Aorta (tissue), 5 donors: ENCODE measurements at places on chromosomes 3 and 15.

DNA sequence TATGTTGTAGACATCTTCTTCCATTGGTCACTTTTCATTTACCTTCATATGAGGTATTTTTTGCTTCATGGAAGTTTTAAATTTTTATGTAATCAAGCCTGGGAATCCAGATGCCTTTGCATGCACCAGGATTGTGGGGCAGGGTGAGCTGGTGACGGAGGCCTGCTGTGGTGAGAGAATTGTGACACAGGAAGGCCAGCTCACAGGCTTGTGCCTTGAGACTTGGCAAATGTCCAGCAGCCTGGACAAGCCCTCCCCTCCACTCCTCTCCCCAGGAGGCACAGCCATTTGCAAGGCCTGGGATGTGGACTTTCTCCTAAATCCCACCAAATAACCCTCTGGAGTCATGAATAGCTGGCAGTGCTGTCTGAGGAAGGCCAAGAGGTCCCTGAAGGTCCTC lies 67.4 kb downstream of the RHCG start:
- DNase-seq, result no peak

DNA sequence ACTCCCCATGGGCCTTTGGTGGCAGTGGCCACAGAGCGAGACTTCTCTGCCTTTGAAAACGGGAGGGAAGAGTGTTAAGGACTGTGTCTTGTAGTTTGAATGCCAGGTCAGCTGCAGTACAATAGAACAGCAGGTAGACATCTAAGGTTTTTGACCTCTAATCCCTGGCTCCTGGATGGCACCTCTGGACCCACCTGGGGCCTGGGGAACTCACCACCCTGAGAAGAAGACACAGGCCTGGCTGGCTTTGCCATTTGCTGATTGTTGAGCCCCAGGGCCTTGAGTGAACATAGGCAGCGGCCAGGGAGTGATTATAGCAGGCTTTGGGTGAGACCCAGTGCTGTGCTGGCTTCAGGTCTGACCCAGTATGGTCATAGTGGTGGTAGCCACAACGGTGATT lies 66.4 kb downstream of the ZMAT3 start:
- no peak for DNase-seq

GRCh38 chr3:137116619-137117018 lies 158.8 kb downstream of the IL20RB start:
- DNase-seq, result no peak

DNA sequence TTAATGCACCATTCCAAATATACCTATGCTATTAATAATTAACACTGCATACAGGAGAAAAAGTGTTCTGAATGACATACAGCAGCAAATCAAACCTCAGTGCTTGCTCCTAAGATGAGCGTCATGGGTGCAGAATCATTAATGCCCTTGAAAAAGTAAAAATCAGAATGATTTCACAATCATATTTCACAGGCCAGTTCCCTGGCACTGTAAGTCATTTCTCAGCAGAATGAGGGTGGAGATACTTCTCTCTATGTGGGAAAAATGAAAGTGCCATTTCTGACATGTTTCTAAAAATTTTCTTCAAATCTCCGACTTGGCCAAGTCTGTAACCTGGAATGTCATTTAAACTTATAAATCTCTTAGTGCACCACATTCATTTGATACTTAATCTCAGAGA lies 549.8 kb upstream of the AGTR1 start:
- no peak for DNase-seq

- no peak for DNase-seq
Observed at GRCh38 chr3:20322085-20322484, 136.1 kb upstream of the SGO1 start.

DNA sequence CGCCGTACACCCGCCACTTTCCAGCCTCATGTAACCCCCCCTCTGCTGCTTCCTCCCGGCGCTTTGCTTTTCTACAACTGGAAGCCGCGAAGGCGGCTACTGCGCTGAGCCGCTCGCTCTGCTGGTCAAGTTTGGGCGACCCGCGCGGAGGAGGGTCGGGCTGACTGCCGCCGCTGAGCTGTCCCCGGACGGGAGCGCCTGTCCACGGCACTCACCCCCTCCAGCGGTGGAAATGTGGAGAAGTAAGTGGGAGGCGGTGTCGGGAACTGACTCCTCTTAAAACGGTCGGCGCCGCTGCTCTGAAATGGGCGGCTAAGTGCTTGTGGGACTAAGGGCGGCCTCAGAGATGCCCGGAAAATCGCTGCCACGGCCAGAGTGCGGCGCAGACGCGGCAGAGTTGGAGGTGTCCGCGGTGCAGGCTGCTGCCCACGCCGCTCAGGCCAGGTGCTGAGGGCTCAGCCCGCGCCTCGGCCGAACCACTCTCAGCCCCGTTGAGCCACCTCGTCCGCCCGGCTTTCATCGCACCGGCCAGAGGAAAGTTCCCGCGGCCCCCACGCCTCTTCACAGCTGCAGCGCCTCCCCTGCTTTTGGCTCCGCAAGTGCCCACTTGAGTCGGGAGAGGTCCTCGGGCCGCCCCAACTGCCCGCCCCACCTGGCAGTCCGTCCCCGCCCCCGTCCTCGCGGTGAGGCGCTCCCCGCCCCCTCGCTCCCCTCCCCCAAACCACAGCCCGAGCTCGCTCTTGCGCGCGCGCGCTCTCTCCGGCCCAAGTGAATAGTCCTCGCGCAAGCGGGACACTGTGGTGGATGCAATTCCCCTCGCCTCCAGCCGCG lies at the start of gene EPHA6:
Gene EPHA6, plus strand, starts transcription at position 775 of the 831 bp plus-strand sequence.
- DNase-seq, result peak; percentile 84

DNA sequence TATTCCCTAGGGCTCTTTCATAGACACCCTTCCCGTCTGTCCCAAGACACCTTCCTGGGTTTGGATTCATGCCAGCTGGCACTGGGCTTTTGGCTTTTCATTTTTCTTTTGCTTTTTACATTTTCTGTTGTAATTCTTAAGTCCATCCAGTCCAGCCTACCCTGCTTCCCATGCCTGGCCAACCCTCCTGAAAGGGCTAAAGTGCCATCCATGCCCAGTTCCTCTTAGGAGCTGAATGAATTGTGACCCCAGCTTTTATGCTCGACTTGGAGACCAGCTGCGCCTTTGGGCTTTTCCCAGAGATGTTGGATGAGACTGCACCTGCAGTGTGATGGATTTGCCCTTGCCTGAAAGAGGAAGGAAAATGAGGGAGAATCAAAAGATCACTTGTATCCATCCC lies 25.8 kb downstream of the LRRN1 start:
- no peak for DNase-seq

- DNase-seq, result peak; percentile 85
Observed at GRCh38 chr3:195546130-195546560, 3.0 kb upstream of the PPP1R2 start.

DNA sequence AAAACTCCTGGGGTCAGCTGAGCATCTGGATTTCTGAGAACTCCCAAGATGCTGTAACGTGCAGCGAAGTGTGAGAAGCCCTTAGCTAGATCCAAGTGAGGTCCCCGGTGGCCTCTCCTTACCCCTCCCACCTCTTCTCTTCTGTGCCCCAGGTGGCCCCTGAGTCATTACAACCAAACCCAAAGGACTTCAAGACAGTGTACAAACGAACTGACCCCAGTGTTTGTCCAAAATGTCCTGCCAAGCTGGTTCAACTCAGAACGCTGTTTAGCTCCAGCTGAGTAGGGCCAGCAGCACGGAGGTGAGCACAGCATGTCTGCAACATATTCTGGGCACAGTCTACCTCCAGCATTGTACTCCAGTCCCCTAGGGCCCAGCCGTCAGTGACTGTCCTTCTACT lies 73.9 kb upstream of the OXTR start:
- DNase-seq, result no peak

DNA sequence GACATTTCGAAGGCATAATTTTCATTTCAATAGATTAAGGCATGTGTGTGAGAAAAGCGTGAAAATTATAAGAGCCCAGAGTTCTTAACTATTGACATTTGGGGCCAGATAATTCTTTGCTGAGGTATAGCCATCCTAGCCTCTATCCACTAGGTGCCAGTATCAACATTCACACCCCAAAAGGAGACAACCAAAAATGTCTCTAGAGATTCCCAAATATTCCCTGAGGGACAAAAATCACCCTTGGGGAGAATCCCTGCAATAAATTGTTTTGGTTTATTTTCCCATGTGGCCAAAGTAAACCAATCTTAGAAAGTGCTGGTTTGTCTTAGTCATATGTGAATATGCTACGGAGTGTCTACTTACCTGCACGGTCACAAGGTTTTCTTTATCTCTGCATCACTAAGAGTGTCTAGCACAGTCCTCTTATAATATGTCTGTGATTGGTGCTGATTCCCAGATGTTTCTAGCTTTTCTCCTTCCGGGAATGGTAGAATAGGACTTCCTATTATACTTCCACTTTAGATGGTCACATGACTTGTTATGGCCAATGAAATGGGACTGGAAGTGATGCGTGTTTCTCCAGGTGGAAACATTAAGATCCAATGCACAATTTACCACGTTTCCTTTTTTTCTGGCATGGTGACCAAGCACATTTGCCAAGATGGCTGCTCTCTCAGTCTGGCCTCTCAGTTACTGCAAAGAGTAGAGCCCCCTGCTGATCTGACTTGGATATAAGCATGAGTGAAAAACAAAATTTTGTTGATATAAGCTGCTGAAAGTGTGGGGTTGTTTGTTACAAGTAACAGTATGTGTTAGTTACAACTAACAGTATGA lies 8.0 kb upstream of the KBTBD8 start:
- no peak for DNase-seq

DNA sequence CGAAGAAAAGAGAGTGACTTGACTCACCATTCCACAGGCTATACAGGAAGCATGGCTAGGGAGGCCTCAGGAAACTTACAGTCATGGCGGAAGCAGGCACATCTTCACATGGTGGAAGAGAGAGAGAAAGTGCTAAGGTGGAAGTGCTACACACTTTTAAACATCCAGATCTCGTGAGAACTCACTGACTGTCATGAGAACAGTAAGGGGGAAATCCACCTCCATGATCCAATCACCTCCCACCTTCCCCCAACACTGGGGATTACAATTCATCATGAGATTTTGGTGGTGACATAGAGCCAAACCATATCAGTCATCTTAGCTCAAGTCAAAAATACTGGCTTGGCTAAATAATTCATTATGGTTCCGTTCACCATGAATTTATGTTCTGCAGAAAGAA lies 45.3 kb upstream of the NEDD4 start:
- DNase-seq, result no peak

- no peak for DNase-seq
Observed at GRCh38 chr3:143535994-143536784, 312.1 kb downstream of the SLC9A9 start.

DNA sequence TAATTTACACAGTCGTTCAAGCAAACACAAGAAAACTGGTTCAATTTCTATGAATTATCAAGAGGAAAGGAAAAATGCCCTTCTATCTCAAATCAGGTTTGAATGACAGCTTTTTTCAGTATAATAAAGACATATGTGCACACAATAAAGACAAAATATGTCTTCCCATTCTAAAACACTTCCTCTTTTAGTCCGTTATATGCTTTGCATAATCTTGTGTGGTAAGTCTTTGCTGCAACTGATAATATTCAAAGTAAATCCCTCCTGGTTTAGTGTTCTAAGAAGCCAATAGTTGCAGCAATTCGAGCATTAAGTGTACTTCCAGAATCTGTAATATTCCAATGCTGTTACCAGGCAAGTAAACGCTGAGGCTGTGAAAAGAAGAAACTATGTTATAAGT lies 43.7 kb upstream of the MAPKBP1 start:
- no peak for DNase-seq

DNA sequence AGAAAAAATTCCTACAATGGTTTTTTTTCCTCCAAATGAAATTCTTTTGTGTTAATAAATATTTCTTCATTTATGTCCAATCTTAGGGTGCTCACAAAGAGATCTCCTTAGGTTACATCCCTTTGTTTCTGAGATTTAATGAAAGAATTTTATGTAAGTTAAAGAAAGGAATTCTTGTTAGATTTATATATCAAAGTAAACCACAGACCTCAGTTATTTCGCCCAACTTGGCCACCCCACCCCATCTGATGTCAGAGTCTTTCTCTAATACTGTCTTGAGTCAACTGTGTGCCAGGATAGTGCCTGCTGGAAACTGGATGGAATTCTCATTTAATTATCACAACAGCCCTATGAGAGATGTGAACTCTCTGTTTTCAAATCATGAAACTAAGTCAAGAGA lies 259.9 kb downstream of the OPA1 start:
- DNase-seq, result no peak

GRCh38 chr15:78342021-78342420 lies 1.9 kb downstream of the CRABP1 start:
- no peak for DNase-seq

GRCh38 chr3:156885761-156886160 lies 59.6 kb downstream of the LEKR1 start:
- DNase-seq, result no peak

- DNase-seq, result no peak
Observed at GRCh38 chr15:82537351-82537908, 2.8 kb downstream of the RPS17 start.

DNA sequence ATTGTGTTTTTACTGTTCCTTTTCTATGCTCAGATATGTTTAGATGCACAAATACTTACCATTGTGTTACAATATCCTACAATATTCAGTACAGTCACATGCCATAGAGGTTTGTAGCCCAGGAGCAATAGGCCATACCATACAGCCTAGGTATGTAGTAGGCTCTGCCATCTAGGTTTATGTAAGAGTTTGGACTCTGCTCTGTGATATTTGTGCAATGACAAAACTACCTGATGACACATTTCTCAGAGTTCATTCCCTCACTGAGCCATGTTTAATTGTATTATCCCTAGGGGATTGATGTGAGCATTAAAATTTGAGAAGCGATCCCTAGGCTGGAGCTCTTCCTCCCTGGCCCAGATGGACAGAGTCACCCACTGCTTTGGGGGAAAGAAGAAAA lies 270.0 kb upstream of the PROK2 start:
- no peak for DNase-seq
